NCI-H2107 (cell line): ENCODE measurements at places on chromosomes 1 and 21.

GRCh38 chr1:167293057-167293456 is 72.4 kb downstream of the POU2F1 start:
- DNase-seq = no peak

- no peak for DNase-seq
These were observed 14.6 kb upstream of the PGD start for GRCh38 chr1:10384219-10384618.

DNA sequence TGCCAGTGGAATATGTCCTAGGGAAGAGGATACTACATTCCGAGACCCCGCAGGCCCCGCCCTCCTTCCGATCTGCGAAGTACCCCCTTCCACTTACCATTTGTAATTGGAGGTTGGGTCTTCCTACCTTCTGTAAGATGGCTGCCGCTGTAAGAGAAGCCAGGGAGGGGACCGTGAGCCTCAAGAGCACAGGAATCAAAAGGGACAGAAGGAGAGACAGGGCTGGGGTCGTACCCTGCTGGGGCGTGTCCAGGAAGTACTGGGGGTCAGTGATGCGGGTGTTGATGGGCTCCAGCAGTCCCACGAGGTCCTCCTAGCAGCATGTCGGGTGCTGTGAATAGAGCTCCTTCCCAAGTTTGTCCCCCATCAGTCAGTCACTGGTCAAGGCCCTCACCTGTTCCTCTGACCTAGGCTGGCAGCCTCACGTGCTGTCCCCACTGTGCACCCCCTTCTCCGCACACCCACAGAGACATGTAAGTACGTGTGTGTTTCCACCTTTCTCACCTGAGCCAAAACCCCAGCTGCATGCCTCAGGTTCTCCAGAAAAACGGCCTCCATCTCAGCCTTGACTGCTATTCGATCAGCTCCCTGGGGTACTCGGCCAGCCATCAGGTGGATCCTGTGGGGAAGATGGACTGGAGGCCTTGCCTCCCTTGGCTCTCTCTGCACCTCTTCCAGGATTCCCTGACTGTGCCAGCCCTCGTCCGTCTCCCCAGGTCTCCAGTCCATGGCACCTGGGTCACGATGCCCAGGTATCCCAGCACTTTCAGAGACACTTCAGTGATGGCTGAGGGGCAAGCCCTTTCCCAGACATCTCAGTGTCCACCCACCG is 1.8 kb downstream of the HYI start:
- no peak for DNase-seq

DNA sequence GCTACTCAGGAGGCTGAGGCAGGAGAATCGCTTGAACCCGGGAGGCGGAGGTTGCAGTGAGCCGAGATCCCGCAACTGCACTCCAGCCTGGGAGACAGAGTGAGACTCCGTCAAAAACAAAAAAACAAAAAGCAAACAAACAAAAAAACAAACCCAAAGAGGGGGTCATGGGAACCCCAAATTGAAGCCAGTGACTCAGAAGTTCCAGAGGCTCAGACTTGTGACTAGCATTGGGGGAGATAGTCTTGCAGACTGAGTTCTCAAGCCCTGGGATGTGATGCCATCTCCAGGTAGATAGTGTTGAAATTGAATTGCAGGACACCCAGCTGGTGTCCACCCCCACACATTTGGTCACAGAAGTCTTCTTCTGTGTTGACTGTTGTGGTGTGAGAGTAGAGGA is 24.9 kb upstream of the ENO1 start:
- DNase-seq = no peak

GRCh38 chr1:88916883-88917282 is 25.5 kb upstream of the GTF2B start:
- DNase-seq = no peak
